NCI-H146 (cell line): ENCODE measurements at places on chromosomes 16 and 17.
A peak's percentile ranks its signal among the peaks of the same experiment; 100 is the strongest.

DNA sequence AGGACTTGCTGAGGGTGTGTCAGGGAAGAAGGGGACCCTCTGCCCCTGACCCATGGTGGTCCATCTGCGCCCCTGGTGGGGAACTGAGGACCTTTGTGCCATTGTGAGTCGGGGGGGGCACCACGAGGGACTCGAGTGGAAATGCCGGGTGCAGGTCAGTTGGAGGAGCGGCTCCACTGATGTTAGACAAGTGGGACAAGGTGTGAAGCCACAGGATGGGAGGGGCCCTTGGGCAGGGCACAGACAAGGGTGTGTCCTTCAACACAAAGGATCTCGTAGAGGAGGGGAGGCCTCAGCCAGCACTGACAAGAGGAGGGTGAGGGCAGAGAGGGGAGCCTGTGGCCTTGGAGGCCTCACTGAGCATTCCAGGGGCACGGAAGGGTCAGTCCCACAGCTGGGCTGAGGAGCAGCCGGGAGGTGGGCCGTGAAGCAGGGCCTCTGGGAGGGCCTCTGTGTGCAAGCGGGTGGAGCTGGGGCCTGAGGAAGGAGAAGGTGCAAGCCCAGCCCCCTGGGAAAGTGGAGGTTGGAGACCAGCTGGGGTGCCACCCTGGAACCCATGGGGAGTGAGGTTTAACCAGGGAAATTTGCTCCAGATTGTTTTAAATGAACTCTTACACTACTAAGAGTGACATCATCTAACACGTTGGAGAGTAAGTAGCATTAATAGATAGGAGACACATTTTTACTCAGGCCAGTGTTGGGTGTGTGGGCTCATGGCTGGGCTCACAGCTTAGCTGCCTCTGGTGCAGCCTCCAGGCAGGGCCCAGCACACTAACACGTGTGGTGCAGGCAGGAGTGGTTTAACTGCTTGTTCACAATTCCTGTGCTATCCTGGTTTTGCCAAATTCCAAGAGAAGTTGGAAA lies 27.9 kb downstream of the NARF start:
- no peak for DNase-seq

DNA sequence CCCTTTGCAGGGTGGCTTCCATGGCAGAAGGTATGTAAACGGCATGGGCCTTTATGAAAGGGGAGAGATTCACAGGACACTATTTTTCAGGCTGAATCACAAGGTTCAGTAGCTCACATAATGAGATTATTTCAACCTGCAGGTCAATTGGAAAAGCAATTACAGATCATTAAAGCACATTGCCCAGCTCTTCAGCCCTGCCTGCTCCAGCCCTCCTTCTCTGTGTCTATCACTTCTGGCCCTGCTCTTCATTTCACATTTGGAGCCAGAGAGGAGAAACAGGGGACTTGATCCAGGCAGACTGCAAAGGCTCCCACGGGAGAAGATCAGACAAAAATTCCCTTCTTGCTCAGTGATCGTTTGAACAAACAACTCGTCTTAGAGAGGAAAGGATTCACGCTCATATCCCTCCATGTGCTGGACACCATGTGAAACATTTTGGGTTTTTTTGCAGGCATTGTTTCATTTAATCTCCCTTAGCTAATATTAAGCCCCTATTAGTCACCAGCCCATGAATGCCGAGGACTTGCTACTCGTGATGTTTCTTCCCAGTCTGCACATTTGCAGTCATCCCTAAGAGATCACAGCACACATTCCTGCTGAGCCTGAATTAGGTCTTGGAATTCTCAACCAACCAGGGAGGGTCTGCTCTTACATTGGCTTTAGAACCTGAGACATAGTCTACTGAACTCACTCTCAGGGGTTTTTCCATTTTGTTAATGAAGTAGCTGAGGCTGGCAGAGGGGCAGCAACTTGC lies 443.9 kb upstream of the CCL2 start:
- no peak for DNase-seq

GRCh38 chr16:74591876-74592650 lies 14.9 kb downstream of the GLG1 start:
- DNase-seq, result no peak

- DNase-seq, result no peak
Observed at GRCh38 chr16:56525236-56525635, 5.4 kb upstream of the BBS2 start.

DNA sequence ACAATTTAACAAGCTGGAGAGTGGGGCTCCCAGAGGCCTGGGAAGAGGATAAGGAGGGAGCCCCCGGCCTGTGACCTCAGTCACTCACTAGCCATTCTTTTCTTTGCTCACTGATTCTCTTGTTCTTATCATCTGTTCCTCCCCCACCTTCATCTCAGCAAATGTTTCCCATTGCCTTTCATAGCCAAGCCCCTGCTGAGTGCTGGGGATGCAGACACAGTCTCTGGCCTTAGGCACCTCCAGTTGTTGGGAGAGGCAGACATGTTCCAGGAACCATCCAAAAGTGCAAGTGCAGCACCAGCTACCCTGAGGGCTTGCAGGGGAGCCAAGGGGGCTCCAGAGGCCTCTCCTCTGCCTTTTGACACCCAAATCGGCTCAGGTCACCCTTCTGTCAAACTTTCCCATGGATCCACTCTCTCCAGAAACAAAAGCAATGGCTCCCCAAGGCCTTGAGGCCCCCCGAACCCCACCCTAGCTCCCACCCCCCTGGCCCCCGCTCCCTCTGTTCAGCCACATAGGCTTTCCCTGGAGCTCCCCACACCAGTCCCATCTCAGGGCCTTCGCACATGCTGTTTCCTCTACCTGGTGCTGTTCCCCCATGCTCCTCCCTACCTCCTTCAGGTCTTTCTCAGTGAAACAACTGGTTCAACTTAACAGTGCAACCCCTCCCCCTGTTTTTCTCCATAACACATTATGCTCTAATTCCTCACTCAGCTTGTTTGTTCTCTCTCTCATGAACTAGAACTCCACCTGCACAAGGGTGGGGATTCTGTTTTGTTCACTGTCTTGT lies 14.9 kb upstream of the KCNJ12 start:
- DNase-seq, result no peak

GRCh38 chr17:44688675-44689476 lies 700 bp downstream of the CCDC43 start:
- peak; percentile 32 for DNase-seq

- DNase-seq, result no peak
Observed at GRCh38 chr16:89572485-89573205, 2.9 kb upstream of the CPNE7 start.

GRCh38 chr16:85615852-85616606 lies 2.9 kb downstream of the GSE1 start:
- no peak for DNase-seq

DNA sequence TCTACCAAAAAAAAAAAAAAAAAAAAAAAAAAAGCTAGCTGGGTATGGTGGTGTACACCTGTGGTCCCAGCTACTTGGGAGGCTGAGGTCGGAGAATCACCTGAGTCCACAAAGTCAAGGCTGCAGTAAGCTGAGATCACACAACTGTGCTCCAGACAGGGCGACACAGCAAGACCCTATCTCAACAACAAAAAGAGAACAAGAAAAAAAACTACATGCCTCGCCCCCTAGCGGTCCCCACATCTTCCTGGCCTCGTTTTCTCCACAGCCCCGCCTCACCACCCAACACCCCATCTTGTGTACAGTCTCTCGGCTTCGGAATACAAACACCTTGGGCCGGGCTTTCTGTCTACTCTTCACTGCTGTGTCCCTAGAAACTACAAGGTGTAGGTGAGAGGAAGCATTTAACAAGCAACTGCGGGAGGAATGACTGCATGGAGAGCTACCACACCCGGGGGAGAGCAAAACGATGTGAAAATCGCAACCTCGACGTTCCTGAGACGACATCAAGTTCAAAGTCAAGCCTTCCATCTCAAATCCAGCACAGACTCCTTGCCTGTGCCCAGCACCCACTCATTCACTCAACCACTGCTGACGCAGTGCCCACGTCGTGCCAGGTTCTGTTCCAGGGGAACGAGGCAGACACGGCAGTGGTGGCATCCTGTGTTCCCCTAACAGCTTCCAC lies 9.0 kb downstream of the NTAN1 start:
- no peak for DNase-seq

DNA sequence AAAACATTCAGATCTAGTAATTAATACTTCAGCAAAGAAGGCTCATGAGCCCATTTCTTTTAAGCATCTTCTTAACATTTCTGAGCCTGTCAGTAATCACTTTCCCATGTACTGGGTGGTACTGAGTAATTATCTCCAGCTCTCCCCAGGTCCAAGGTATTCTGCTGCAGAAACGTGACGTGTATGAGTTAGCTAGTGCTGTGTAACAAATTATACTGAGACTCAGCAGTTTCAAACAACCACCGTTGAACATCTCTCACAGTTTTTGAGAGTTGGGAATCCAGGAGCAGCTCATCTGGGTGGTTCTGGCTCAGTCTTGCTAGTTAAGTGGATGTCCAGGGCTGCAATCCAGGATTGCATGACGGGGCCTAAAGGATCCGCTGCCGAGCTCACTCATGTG lies 25.2 kb downstream of the C16orf95 start:
- no peak for DNase-seq

GRCh38 chr17:31967648-31968047 lies 30.8 kb downstream of the SUZ12 start:
- no peak for DNase-seq

GRCh38 chr16:69852815-69853214 lies 90.7 kb downstream of the WWP2 start:
- DNase-seq, result no peak

- no peak for DNase-seq
Observed at GRCh38 chr16:53666786-53667415, 36.8 kb downstream of the RPGRIP1L start.

GRCh38 chr17:37744961-37745800 lies at the start of gene HNF1B:
TSS of gene HNF1B (minus strand) at chr17:37745059. CDS start at chr17:37744884, 175 bp downstream.
- no peak for DNase-seq

DNA sequence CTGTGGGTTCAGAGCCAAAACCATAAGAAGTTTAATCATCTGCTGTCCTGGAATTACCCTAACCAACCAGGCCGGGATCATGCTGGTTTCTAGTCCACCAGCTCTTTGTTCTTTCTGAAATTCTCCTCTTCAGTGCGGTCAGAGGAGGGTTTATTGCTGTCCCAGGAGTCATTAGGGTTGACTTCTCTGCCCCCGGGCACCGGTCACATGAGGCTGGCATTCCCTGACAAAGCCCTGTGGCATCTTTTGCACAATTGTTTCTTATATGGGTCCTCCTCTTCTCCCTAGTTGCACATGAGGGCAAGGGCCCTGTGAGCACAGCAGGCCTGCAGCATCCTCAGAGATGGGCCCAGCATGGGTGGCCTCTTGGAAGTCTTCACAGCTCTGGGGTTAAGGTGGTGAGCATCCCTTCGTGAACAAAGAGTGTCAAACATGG lies 243.9 kb downstream of the IRF8 start:
- no peak for DNase-seq

GRCh38 chr16:83847371-83848225 lies 39.8 kb downstream of the HSBP1 start:
- peak; percentile 90 for DNase-seq

GRCh38 chr17:44961921-44962350 lies 6.2 kb downstream of the C1QL1 start:
- no peak for DNase-seq

DNA sequence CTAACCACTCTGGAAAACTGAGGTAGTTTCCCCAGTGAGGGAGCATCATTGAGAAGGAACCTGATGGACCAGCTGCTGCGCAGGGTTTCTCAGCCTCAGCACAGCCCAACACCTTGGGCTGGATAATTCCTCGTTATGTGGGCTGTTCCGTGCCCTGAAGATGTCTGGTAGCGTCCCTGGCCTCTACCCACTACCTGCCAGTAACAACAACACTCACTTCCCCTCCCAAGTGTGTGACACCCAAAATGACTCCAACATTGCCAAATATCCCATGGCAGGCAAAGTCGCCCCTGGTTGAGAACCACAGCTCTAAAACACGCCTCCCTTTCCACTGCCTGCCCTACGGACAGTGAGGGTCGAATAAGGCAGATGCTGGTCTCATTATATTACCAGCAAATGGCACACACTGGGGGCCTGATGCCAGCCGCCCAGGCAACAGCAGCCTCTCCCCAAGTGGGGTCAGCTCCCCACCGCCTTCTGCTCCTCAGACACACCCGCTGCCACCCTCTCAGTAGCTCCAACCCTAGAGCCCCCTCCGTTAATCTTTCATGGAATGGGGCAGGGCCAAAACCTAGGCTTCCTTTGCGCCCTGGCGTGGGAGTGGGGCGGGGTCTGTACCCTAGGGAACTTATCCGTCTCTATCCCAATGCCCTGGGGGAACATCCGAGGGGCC lies 1.0 kb downstream of the RHBDF2 start:
- DNase-seq, result no peak

GRCh38 chr17:63095459-63095858 lies 129.4 kb downstream of the TANC2 start:
- DNase-seq, result no peak

- peak; percentile 82 for DNase-seq
Observed at GRCh38 chr17:17235212-17236174, 1.5 kb downstream of the FLCN start.

GRCh38 chr16:50195276-50195675 lies 42.2 kb downstream of the TENT4B start:
- DNase-seq, result no peak

DNA sequence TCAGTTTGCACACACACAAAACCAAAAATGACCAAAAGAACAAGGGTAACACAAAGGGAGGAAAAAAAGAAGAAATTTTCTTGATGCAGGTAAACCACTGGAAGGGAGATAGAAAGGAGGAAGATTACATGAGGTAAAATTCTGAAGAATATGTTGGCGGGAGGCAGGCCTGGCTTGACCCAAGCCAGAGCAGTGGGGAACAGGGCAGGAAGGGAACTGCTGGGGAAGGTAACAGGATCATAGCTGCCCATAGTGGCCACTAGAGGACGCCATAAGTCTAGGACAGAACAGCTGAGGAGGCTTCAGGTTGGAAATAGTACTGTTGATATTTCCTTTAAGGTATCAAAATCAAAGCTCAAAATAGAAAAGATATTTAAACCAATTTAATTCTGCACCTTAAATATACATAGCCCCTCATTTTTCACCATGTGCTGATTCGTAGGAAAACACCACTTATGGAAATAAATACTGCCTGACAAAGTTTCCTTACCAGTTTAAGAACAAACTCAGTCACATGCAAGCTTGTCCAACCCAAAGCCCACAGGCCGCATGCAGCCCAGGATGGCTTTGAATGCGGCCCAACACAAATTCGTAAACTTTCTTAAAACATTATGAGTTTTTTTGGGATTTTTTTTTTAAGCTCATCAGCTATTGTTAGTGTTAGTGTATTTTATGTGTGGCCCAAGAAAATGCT lies 15.5 kb downstream of the VPS35 start:
- peak; percentile 35 for DNase-seq

GRCh38 chr17:42517516-42517915 lies 18.5 kb upstream of the NAGLU start:
- DNase-seq, result peak; percentile 43
